Activated naive CD8-positive, alpha-beta T cell treated with anti-CD3 and anti-CD28 coated beads for 36 hours (primary cell): ENCODE measurements at places on chromosomes 16 and 17. TPM values are rescaled to one million over a fixed set of nuclear protein-coding genes. Genes with fewer than 3 reads are reported as not detected.

GRCh38 chr17:73343739-73344454 lies 32.1 kb upstream of the CDC42EP4 start:
- no peaks in the 10 kb centered on the region for H3K27me3 ChIP-seq
- no peak overlapping the region for H3K27ac ChIP-seq
- no peak overlapping the region for H3K4me3 ChIP-seq
- DNase-seq = no peak
- H3K4me1 ChIP-seq = no peaks in the 10 kb centered on the region
- no peaks in the 10 kb centered on the region for H3K36me3 ChIP-seq

Gene TP53TG3F
- total RNA-seq = not detected

DNA sequence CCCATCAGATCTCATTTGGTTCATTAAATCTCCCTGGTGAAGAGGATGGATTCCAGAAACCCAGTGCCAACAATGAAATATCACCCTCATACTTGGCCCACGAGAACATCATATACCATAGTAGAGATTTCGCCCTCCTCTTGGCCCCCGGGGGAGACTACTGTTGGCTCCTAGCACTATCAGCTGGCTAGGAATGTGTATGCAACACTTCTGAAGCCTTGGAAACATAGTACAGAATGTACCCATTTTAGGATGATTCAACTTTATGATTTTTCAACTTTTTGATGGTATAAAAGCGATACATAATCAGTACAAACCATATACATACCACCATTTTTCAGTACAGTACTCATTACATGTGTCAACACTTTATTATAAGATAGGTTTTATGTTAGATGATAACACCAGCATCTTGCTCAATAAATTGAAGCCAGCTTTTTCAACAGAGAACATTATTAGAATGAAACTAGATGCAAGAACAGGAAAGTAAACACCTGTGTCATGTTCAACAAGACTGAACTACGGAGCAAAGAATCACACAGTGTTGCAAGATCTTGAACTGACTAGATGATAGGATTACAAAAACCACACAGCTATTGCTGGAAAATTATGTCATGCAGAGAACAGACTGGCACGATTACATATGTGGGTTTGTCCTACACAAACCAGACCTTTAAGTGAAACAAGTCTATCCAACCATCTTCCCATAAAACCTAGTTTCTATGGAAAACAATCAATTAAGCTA lies 17.2 kb downstream of the RSL1D1 start:
- H3K27ac ChIP-seq = no peak overlapping the region
- no peaks in the 10 kb centered on the region for H3K4me1 ChIP-seq
- H3K27me3 ChIP-seq = no peaks in the 10 kb centered on the region

Gene RNF135
- total RNA-seq = 6.1 TPM

DNA sequence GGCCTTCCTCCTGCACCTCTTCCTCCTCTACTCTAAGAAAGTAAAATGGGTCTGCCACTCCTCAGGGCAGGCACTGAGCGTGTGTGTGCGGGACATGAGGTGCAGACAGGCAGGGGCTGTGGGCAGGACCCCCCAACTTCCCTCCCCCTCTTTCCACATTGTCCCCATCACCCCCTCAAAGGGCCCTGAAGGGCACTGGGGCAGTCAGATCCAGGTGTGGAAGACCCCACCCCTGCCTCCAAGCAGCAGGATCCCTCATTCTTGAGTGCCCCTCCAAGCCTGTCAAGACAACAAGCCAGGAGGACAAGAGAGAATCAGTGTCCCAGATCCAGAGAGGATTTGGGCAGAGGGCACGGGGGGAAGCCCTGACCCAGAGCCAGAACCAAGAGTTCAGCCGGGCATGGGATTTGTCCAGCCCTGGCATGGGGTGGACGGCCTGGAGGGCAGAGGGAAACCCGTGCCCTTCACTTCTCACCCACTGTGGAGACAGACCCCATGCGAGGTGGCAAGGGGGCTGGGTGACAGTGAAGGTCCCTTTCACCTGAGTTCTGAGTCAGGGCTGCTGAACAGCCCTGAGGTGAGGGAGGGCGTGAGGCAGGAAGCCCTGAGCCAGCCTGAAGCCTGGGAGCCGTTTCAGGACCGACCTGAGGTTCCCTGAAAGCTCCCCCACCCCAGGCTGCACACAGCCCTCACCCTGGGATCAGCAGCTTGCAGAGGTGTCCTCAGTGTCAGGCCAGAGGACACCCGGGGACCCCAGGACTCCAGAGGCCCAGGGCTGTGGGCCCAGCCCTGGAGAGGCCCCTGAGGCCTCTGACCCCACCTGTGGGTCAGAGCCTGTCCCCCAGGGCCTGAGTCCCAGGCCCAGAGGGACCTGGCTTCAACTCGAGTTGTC lies 45.8 kb downstream of the USP22 start:
- no peak overlapping the region for H3K27ac ChIP-seq
- H3K4me3 ChIP-seq = no peak overlapping the region
- no peaks in the 10 kb centered on the region for H3K27me3 ChIP-seq
- peaks cover 16% of the 10 kb centered on the region for H3K36me3 ChIP-seq
- DNase-seq = no peak
- peaks cover 32% of the 10 kb centered on the region for H3K4me1 ChIP-seq

- no peak for DNase-seq
- peak overlapping the region; percentile 98 for H3K27ac ChIP-seq
- H3K4me3 ChIP-seq = peak overlapping the region; percentile 47
- H3K36me3 ChIP-seq = peaks cover 16% of the 10 kb centered on the region
Measured at GRCh38 chr17:2390199-2390836, 10.5 kb downstream of the MNT start.

Gene MAPT
- 0.68 TPM for total RNA-seq

DNA sequence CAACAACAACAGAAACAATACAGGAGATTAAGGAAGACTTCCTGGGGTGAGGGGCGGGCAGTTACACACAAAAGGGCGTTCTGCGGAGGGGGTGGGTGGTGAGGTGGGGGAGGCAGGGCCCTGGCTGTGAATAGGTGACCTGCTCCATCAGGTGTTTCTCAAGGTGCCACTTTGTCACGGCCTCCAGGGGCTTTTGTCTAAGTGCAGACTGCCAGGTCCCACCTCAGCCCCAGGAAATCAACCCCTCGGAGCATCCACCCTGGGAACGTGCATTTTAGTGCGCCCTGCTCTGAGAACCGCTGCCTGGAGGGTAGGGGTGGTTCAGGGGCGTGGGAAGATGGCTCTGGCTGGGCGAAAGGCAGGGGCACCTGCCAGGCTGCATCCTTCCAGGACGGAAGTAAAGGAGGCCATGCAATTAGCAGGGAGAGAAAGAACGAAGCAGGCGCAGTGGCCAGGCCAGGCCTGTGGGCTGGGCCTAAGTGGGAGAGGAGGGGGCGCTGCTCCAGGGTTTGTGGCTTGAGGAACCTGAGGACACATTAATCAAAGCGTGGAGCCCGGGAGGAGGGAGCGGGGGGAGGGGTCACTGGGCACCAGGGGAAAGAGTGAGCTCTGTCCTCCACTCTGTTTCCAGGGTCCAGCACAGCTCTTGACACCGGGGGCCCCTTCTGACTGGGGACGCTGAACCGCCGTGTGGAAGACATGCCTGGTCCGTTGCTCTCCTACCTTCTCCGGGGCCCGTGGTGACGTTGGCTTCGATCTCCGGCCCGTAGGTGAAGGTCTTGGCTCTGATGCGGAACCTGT lies 49.4 kb upstream of the CDC42EP4 start:
- no peaks in the 10 kb centered on the region for H3K4me1 ChIP-seq
- H3K36me3 ChIP-seq = no peaks in the 10 kb centered on the region
- no peak overlapping the region for H3K4me3 ChIP-seq
- no peak for DNase-seq
- H3K27ac ChIP-seq = no peak overlapping the region

DNA sequence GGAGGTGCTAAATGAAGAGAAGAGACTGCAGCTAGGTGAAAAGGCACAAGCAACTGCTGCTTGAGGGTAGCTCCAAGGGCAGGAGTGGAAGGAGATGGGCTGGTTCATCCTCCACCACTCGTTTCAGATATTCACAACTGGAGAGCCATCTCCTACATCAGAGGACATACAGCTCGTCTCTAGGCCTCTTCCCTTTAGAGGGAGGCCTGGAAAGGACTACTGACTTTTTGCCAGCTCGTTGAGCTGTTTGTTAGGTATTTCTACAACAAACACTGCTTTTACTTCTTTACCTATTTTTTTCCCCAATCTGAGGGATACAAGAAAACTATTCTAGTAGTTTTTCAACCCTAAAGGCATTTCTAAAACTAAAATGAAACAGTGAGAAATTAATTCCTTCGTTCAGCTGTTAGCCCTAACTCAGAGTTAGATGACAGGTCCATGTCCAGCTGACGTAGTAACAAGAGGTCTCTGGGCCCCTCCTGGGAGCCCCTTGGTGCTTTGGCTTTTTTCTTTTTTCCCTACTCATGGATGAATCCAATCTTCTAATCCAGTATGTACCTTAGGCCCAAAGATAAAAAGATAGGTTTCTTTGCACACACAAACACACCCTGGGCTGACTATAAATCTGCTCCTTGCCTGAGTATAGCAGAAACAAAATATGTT lies 47.8 kb upstream of the TBX2 start:
- no peak overlapping the region for H3K4me3 ChIP-seq
- H3K27ac ChIP-seq = no peak overlapping the region
- DNase-seq = no peak

Gene TBC1D3D
- 0.58 TPM for total RNA-seq

DNA sequence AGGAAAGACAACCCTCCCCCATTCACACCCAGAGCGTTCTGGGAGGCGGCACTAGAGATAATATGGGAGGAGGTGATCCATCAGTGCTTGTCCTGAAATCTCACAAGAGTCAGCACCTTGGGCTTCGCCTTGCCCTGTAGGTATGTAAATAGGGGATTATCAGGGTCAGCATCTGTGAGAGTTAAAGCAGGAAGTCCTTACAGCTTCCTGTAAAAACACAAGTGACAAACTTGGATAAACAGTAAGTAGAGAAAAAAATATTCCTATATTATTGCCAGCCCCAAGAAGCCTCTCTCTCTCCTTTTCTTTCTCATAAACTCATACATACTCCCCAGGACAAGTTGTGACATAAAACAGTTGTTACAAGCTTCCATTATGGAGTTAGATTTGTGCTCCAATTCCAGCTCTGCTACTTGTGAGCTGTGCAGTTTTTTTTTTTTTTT lies 187.7 kb downstream of the MAF start:
- H3K4me1 ChIP-seq = peaks cover 10% of the 10 kb centered on the region
- no peaks in the 10 kb centered on the region for H3K36me3 ChIP-seq
- H3K27me3 ChIP-seq = peaks cover 19% of the 10 kb centered on the region
- DNase-seq = no peak

Gene RND2
- total RNA-seq = not detected

DNA sequence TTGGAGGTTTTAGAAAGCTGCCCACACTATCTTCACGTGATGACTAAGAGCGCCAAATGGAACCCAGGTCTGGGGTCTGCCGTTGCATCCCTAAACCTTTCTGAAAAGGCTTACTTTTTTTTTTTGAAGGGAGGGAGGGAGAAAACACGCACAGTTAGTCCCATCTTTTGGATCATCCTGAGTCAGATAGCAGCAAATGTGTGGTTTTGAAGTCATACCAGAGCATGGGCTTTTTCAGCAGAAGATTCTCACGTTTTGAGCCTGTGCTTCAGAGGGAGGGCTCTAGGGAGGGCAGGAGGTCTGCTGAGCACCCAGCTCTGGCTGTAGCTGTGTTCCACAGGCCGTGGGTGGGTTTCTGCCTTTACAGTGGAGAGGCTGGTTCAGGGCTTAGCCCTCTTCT lies 194.7 kb downstream of the SNX29 start:
- H3K4me3 ChIP-seq = no peak overlapping the region
- no peak overlapping the region for H3K27ac ChIP-seq
- no peaks in the 10 kb centered on the region for H3K36me3 ChIP-seq
- H3K4me1 ChIP-seq = peaks cover 6% of the 10 kb centered on the region
- no peaks in the 10 kb centered on the region for H3K27me3 ChIP-seq
- DNase-seq = no peak

DNA sequence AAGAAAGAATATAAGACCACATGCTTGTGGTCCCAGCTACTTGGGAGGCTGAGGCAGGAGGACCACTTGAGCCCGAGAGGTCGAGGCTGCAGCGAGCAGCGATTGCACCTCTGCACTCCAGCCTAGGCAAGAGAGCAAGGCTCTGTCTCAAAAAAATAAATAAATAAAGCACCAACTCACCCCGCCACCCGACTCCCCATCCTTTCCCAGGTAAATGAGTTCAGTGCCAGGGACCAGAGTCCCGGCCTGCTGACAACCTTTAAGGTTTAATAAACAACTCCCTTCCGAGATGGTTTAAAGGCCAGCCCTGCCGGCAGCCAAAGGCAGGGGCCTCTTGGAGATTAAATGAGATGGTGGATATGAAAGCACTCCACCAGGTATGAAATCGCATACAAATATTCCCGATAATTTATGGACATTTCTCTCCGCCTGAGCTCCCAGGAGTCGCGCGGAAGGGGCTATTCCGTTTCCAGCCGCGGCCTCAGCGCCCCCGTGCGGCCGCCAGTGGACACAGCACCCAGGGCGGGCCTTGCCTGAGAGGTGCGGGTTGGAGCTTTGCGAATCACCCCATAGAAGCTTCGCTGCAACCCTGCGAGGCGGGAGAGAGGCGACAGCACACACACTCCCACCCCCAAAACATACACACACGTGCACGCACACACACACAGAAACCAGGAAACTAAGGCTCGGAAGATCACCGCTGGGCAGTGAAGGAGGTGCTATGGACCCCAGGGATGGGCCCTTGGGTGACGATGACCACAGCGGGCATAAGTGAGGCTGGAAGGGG lies 4.0 kb upstream of the RPL38 start:
- DNase-seq = peak; percentile 70
- peak overlapping the region; percentile 23 for H3K4me3 ChIP-seq
- H3K27me3 ChIP-seq = peaks cover 44% of the 10 kb centered on the region

Gene NACA2
- not detected for total RNA-seq

Gene CRHR1
- total RNA-seq = not detected

GRCh38 chr16:26317885-26318284 lies 626.1 kb downstream of the HS3ST4 start:
- H3K27ac ChIP-seq = no peak overlapping the region
- no peak for DNase-seq
- H3K4me1 ChIP-seq = no peaks in the 10 kb centered on the region
- no peak overlapping the region for H3K4me3 ChIP-seq
- peaks cover 10% of the 10 kb centered on the region for H3K27me3 ChIP-seq

DNA sequence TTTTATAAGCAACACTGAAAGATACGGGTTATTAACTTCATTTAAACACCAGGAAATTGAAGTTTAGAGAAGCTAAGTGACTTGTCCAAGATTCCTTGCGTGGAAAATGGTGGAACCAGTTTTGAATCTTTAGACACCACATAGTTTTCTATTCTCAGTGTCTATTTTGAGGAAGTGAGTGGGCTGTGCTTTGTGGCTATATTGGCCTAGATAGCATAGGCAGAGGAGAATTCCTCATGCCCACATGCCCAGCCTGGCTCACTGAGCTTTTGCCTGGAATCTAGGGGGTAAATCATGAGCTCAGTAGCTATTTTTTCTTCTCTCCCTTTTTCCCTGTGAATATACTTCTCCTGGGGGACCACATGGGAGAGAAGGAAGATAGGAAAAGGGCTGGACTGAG lies 431.3 kb downstream of the HS3ST3B1 start:
- DNase-seq = no peak
- H3K4me1 ChIP-seq = no peaks in the 10 kb centered on the region
- no peak overlapping the region for H3K4me3 ChIP-seq
- no peak overlapping the region for H3K27ac ChIP-seq
- peaks cover 1% of the 10 kb centered on the region for H3K36me3 ChIP-seq
- no peaks in the 10 kb centered on the region for H3K27me3 ChIP-seq
